Stimulated activated CD4-positive, alpha-beta T cell treated with anti-CD3 and anti-CD28 coated beads, Interleukin-1b, Interleukin-23, amount 100 ng/mL, for 4 hours (primary cell): ENCODE measurements at places on chromosomes 7 and 10.

GRCh38 chr7:135510592-135511183 is 786 bp upstream of the CNOT4 start:
- DNase-seq, result no peak

DNA sequence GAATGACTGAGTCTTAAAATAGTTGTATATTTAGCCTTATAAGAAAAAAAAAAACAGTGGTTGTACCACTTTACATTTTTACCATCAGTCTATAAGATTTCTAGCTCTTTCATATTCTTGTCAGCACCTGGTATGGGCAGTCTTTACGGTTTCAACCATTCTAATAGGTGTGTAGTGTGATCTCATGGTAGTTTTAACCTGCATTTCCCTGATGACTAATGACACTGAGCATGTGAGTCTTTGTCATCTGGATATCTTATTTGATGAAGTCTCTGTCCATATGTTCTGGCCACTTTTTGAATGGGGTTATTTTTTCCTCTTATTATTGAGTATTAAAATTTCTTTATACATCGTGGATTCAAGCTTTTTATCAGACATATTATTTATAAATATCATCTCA is 365.3 kb upstream of the IGFBP3 start:
- DNase-seq, result no peak

DNA sequence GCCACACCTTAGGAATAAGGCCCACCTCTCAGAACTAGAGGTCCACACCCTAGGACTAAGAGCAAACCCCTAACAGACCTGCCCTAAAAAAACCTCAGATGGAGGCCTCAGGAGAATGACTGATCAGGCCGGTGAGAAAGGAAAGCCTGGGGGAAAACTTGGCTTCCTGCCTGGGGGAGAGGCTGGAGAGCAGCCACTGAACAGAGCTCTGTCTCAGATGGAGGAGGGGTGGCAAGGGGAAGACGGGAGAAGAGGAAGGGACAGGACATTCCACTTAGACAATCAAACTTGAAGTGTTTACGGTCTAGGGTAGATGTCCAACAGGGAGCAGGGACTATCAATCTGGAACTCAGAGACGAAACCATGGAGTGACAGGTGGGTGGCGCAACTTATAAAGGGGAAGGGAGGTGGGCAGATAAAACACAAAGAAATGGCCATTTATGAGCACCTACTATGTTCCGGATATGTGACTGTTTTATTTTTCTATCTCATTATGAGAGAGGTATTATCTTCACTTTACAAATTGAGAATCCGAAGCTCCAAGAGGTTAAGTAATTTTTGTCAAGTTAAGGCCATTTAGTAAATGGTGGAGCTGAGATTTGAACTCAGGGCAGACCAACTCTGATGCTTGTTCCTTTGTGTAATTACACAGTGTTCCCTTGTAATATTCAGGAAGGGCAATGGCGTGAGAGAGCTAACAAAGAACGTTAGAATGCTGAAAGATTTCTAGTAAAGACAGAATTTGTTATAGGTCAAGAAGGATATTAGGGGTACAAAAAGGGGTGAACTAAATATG is 82.6 kb downstream of the DNMBP start:
- no peak for DNase-seq

- no peak for DNase-seq
These were observed 54.9 kb downstream of the KCNMA1 start for GRCh38 chr10:77582710-77583115.

- no peak for DNase-seq
These were observed 95.3 kb downstream of the WDR11 start for GRCh38 chr10:120946497-120946896.

DNA sequence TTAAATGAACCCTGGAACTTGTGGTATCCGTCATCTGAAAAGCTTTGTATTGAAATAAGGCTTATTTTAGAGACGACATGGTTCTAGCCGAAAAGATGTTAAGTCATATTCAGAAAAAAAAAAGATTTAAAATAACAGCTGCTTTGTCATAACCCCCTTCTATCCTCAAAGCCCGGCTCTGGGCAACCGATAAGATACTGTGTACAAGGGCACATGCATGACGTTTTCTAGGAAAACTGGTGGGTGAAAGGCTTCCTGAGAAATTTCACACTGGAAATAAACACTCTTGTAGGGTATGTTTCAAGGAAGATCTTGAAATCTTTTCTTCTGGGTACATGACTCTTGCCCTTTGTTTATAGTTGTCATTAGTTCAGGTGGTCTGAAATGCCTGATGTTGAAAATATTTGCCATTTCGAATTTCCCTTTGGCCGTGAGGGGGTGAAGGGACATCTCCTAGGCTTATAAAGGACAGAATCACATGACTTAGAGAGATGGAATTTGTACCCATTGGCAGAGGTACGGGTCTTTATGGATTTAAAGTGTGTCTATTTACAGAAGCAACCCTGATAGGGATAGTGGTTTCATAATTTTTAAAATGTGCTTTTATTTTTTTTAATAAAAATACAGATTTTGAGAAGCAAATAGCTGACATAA is 232.5 kb downstream of the PTEN start:
- no peak for DNase-seq

DNA sequence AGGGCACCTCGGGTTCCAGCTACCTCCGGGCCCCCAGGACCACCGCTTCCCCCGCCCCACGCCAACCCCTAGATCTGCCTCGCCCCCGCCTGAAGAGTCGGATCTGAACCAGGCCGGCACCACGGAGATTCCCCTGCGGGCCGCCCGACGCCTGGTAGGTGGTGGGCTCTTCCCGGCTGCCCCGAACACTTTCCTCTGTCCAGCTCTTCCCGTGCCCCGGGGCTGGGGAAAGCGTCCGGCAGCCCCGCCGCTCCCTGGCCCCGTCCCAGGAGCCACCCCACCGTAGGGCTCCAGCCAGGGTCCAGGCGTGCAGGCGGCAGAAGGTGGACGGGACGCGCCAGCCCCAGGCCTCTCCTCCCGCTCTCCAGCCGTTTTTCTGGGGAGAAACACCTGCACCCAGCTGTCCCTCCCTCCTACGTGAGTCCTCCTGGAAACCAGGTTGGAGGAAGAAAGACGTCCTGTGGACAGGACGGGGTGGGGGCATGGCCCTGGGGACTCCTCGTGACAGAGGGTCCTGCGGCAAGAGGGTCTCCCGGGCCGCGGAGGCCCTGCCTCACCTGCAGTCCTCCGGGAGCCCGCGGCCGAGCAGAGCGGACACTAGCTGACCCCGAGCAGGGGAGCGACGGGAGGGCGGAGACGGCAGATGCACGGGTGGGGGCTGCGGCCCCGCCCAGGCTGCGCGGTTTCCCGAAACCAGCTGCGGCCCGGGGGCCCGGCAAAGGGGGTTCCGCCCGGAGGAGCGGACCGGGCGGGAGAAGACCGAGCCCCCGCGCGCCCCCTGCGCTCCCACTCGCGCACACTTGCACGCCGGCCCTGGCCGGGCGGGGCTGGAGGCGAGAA is at the start of gene TMEM176B:
Gene TMEM176B (minus strand): TSS at position 624 of the 840 bp plus-strand sequence. CDS start 3,795 bp downstream, outside the sequence.
- DNase-seq, result no peak

DNA sequence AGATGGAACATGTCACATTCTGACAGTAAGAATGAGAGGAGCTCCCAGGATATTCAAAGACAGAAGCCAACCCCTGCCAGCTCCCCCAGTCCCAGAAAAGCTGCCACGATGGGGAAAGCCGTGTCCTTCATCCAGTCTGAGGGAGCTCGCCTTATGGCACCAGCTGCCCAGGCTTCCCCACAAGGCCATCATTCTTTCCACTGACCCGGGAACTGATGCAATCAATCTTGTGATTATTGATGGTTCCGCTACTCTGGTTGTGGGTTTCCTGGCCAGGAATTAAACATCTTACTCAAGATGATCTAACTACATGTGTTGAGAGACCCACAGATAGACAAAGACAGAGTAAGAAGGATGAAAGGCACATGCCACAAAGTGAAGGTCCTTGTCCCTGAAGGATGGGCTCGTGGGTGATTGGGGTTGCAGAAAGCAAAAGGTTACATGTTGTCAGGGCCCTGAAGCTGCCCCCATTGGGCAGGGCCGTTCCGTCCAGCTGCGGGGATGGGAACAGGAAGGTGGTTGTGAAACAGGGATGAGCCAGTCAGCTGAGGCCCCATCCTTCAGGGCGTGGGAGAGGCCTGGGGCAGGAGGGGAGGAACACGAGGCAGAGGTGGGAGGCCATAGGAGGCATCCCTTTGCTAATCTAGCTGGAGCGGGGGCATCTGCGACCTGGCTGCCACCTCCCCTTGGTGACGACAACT is 127.6 kb downstream of the OAT start:
- no peak for DNase-seq

DNA sequence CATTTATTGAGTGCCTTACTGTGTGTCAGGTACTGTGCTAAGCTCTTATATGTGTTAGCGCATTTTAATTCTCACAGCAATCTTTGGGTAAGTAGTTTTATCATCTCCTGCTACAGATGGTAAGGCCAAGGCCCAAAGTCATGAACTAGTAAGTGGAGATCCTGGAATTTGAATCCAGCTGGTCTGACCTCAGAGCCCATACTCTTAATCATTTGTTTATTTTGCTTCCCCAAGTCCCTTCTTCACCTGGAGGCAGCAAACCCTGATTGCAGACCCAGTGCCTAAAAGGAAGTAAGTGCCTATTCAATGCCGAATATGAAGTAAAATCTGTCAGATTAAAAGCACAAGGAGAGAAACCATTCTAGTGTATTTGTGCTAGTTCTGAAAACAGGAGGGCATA is 182.9 kb upstream of the TCF7L2 start:
- DNase-seq, result no peak

- DNase-seq, result no peak
These were observed 6.3 kb upstream of the HGF start for GRCh38 chr7:81776161-81776560.

DNA sequence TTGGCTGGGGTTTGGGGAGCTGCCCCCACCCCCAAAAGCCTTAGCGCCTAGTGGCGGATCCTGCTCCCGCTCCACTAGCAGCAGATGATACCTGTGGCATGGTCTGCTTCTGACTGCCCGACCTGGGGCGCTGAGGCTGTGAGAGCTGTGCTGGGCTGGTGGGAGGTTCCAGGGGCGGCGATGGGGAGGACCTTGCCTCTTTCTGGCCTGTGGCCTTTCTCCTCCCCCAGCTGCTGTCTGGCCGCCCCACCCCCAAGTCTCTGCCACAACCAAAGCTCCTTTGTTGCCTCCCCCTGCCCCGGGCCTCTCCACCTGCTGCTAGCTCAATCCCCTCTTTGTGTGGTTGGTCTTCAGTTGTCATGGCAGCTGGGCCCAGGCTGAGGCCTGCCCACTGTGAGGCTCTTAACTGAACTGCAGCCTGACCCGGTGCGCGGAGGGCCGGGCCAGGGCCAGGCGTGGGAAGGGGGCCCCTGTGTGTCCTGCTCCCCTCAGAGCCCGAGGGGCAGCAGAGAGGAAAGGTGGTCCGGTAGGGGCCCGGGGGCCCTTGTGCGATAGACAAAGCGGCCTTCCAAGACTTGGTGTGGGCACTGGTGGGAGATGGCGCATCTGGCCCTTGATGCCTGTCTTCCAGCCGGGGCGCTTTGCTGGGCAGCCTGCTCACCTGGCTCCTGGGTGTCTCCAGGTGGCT is 4.7 kb downstream of the ZNF775 start:
- DNase-seq, result no peak

- no peak for DNase-seq
These were observed 36.1 kb downstream of the KCNMA1 start for GRCh38 chr10:77601488-77601887.

GRCh38 chr7:139730746-139731612 is 46.8 kb downstream of the HIPK2 start:
- DNase-seq, result no peak

- no peak for DNase-seq
These were observed 59.1 kb upstream of the ZNF32 start for GRCh38 chr10:43707770-43708169.

DNA sequence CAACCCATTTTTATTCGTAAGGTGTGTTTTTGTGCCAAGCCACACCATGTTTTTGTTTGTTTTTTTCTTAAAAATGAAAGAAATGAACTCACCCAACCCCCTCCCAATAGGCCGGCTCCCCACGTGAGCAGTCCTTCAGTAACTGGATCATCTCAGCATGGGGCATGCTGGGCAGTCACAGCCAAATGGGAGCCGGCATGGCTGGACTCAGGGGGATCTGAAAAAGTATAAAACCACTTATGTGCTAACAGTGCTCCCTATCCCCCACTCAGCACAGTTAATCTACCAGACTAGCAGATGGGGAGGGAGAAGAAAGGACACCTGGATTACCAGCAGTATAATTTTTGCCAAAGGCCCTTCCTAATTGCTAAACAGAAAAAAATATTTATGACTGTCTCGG is 39.3 kb downstream of the BAZ1B start:
- no peak for DNase-seq
